SJSA1 (cell line): ENCODE measurements at places on chromosomes 6 and 20. TPM values are rescaled to one million over a fixed set of nuclear protein-coding genes. Genes with fewer than 3 reads are reported as not detected.

- no peak for DNase-seq
Measured at GRCh38 chr6:144809120-144809519, 524.0 kb downstream of the UTRN start.

- DNase-seq: no peak
Measured at GRCh38 chr6:14121936-14122344, 4.4 kb downstream of the CD83 start.

DNA sequence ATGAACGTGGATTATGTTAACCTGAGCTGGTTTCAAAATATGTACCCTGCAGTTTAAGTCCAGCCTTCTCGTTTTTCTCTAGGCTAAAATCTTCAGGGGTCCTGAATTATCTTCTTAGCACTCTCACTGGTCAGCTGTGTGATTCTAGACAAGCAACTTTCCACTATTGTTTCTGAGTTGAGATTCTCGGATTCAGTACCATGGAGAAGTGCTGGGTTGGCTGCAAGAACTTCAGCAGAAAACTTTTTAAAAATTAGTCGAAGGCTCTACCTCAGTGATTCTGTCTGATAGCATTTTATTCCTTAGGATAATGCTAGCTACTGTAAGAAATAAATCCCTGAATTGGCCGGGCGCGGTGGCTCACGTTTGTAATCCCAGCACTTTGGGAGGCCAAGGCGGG, 173.7 kb downstream of the GRM1 start:
- DNase-seq: no peak

DNA sequence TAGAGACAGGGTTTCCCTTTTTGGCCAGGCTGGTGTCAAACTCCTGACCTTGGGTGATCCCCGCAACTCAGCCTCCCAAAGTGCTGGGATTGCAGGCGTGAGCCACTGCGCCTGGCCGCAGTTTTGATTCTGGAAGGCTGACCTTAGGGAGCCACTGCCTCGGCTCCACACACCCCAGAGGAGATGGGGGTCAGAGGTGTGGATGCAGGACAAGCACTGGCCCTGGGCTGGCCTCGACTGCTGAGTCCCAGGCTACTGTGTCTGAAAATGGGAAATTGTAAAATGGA, 1.5 kb downstream of the ZBP1 start:
- DNase-seq: no peak

GRCh38 chr6:39078695-39079094, 30.1 kb downstream of the GLP1R start:
- no peak for DNase-seq

Gene BHLHE23
- total RNA-seq: not detected in 2 replicates

Gene RHAG
- not detected in 2 replicates for total RNA-seq

DNA sequence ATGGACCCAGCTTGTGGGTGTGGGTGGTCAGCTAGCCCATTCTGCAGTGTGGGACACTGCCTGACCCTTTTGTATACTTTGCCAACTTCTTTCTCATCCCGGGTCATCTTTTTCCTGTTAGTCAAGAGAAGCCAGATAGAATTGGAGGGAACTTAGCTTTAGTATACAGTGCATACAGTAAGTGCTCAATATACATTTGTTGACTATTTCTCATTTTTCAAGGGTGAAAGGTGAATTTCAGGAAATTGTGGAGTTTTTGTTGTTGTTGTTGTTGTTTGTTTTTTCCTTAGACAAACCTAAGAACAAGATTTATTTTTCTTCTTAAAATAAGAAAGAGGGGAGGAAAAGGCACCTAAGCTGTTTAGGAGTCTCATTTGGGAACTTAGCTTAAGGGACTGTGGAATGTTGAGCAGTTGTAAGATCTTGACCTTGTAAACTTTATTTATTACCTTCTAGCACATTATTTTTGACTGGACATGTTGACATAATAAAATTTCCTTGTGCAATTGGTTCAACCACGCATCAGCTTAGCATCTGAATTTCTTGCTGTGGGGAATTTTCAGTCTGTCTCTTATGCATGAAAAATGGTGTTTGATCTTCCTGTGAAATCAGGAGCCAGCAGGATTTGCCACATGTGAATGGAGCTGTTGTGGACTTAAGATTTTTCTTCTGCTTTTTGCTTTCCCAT, 113.6 kb downstream of the ARID1B start:
- DNase-seq: no peak

DNA sequence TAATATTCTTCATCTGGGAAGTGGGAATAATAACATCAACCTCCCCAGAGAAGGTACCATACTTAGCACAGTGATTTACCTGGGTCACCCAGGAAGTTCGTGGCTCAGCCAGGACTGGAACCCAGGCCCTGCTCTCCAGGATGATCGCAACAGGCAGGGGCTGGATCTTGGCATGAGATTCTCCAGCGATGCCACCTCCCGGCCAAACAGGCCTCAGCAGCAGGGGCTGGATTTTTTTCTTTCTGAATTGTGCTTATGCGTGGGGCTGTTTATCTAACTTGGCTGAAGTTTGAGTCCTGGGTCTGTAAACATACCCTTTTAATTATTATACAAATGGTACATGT, 129.5 kb upstream of the PTPN1 start:
- peak; percentile 59 for DNase-seq

- peak; percentile 33 for DNase-seq
Measured at GRCh38 chr6:134034961-134035822, 17.2 kb downstream of the SLC2A12 start.

- no peak for DNase-seq
Measured at GRCh38 chr6:152721956-152722355, 24.3 kb downstream of the MYCT1 start.

- no peak for DNase-seq
Measured at GRCh38 chr6:34157236-34157830, 11.4 kb upstream of the GRM4 start.

Gene GGTLC1
- total RNA-seq: not detected in 2 replicates

DNA sequence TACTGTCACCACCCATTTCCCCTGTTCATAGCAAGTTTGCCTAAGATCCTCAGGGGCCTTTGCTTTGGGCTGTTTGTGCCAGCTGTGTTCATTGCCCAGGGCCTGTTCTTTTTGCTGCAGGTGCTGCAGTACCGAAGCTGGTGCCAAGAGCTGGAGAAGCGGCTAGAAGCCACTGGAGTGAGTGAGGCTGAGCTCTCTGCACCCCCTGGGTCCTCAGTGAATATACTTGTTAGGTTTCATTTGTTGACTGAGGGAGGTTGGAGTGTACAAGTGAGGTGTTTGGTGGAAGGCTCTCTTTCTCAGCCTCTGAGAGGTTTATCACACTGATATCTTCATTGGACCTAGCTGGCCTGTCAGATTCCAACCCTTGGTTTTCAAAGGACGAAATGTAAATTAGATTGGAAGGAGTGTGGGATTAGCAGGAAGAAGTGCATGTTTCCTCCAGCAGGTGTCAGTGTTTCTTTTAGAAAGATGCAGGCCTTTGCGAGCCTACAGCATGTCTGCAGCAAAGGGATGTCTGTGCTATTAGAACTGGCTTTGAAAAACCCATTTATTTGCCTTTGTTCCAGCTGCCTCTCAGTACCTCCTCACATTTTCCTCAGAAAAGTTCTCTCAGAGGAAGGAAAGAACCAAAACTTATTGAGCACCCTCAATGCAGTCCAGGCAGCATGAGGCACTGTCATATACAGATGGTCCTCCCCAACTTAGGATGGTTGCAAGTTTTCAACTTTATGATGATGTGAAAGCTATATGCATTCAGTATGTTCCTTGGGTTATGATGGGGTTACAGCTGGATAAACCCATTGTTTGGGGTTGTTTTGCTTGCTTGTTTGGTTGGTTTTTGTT, 8.3 kb downstream of the CEP250 start:
- peak; percentile 35 for DNase-seq

GRCh38 chr6:28349892-28350737, at the start of gene ZKSCAN3:
Gene ZKSCAN3 (plus strand): TSS chr6:28349947. CDS start chr6:28359587, 9,640 bp downstream.
- peak; percentile 73 for DNase-seq

Gene PDE10A
- 1.7 and 2.4 TPM in 2 replicates for total RNA-seq

Gene C20orf144
- 0.18 TPM in 1 of 2 replicates, not detected in the other for total RNA-seq

Gene PGBD1
- total RNA-seq: 13.4 and 13.5 TPM in 2 replicates

DNA sequence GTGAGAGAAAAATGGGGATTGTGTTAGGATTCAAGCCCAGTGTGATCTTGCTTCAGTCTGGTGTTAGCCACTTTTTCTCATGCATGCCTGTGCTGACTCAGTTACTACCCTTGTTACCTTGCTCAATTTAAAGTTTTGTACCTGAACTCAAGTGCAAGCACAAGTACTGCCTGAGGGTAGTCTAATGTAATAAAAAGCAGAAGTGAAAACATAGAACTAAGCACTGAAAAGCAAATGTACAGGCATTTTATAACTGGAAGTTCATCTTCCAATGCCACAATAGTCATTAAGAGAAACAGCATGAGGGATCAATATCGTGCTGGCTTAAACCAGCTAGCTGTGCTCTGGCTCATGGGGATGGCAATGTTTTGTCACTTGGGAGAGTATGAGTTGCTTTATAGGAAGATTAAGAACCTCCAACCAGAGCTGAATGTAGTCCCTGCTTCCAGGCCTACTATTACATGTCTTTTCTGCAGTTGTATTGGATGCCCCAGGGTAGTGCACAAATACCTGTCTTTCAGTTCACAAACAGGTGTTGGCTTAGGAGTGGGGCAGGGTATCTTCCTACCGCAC, 48.7 kb downstream of the SLC35F1 start:
- DNase-seq: no peak

GRCh38 chr6:37514321-37514771, 14.7 kb upstream of the CCDC167 start:
- DNase-seq: peak; percentile 78

Gene VNN1
- not detected in 2 replicates for total RNA-seq

Gene TNF
- total RNA-seq: not detected in 2 replicates

DNA sequence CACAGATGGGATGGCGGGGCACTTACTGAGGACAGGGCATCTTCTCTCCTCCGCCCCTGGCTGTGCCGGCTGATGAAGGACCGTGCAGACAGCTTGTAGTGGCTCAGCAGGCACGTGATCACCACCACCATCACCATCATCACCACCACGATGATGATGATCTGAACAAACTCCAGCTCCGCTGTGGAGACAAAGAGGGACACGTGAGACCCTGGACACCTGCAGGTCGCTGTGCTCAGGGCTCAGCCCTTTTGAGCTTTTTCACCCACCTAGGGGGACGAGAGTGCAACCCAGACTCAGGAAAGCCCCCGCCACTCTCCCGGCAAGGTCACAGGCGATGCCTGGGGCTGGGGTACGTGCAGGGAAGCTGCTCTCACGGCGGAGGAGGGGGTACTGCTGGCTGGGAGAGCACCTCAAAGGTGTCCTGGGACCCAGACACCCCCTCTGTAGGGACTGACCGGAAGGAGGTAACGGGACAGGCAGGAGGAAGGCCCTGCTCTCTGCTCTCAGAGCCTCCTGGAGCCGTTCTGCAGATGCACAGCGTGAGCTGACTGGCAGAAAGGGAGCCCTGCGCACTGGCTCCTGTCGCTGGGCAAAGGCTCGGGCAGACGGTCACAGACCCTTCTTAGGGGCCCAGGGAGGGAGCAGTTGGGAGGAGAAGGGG, 39.4 kb upstream of the ZBP1 start:
- peak; percentile 34 for DNase-seq

GRCh38 chr6:89678531-89678930, 40.0 kb upstream of the LYRM2 start:
- DNase-seq: no peak
